ENCODE measurements at places on chromosomes 16 and 17.

- no peak overlapping the region for H3K27ac ChIP-seq
- no peak for DNase-seq
- no peaks in the 10 kb centered on the region for H3K36me3 ChIP-seq
- H3K27me3 ChIP-seq = no peaks in the 10 kb centered on the region
These were observed 130.0 kb upstream of the HS3ST2 start for GRCh38 chr16:22683730-22684573.

GRCh38 chr16:78455861-78456260 lies 356.4 kb downstream of the WWOX start:
- H3K27me3 ChIP-seq = no peaks in the 10 kb centered on the region
- H3K27ac ChIP-seq = no peak overlapping the region
- H3K4me1 ChIP-seq = no peaks in the 10 kb centered on the region
- no peak for DNase-seq
- no peaks in the 10 kb centered on the region for H3K36me3 ChIP-seq

DNA sequence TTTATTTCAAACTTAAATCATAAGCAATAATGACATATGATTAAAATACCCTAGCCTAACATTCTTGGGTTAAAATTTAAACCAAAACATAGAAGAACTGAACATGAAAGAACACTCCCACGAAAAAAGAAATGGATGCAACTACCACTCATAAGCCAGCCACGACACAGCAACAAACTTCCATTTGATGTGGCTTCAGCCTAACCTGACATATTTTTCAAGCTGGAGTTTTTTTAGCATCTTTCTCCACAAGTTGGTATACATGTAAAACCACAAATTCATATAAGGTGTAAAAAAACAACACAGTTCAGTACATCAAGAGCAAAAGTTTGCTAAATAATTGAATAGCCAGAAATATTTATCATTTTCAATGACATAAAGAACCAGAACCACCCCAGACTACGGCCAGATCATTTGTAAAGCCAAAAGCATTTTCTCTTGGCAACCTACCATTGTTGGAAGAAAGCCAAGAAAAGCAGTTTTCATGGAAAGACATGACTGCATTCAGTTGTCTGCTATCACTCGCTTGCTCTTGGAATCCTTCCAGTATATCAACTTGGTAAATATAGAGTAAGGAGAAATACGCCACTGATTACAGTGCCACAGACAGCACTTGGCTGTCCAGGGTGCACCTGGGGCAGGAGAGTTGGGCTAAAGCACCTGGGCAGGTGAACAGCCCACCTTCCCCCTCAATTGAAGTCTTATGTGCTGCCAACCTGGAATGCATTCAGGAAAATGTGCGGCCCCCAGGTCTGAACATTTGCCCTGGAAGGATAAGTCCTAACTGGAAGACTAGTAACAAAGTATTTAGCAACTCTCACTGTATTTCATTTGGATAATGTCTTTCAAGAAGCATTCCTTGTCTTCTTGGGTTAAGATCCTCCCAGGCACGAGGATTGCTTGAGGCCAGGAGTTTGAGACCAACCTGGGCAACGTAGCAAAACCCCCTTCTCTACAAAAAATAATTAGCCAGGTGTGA lies 60.5 kb downstream of the CREBBP start:
- no peaks in the 10 kb centered on the region for H3K36me3 ChIP-seq
- H3K27ac ChIP-seq = peak overlapping the region; percentile 12
- H3K27me3 ChIP-seq = no peaks in the 10 kb centered on the region
- DNase-seq = no peak
- H3K4me3 ChIP-seq = no peak overlapping the region

GRCh38 chr17:64117981-64118979 lies 11.7 kb downstream of the ERN1 start:
- no peak overlapping the region for H3K27ac ChIP-seq
- peaks cover 9% of the 10 kb centered on the region for H3K36me3 ChIP-seq
- DNase-seq = no peak

GRCh38 chr17:80219013-80219762 lies 945 bp downstream of the SGSH start:
- peak overlapping the region; percentile 87 for H3K27ac ChIP-seq
- no peaks in the 10 kb centered on the region for H3K36me3 ChIP-seq
- peaks cover 54% of the 10 kb centered on the region for H3K4me1 ChIP-seq
- DNase-seq = peak; percentile 27
- H3K27me3 ChIP-seq = no peaks in the 10 kb centered on the region
- H3K4me3 ChIP-seq = peak overlapping the region; percentile 85

DNA sequence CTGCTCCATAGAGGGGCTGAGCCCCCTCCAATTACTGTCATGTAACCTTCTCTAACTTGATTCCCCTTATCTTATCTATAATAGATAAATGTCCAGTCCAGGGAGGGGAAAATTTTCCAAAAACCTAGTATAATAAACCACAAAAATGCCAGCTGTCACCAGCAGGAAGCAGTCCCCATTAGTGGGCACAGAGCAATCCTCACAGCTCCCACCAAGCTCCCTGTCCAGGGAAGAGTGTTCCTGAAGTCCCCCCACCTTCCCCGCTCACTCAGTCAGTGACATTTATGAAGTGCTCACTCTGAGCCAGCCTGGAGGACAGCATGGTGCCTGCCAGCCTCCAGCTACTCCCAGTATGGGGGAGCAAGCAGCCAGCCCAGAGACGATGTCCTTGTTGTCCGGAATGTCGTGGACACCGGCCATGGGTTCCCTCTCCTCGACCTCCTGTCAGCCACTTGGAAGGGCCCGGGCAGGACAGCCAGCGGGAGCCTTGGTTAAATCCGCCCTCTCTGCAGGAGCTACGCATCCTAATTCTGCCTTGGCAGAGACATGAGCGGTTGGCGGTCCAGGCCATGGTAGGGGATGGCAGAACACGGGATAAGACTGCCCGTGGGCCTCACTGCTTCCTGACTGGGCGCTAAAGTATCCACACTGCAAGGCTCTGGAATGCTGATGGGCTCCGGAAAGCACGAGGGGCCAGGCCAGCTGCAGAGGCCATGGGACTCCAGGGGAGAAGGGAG lies 102.0 kb upstream of the CDH5 start:
- peaks cover 25% of the 10 kb centered on the region for H3K4me1 ChIP-seq
- no peak for DNase-seq
- no peaks in the 10 kb centered on the region for H3K36me3 ChIP-seq

DNA sequence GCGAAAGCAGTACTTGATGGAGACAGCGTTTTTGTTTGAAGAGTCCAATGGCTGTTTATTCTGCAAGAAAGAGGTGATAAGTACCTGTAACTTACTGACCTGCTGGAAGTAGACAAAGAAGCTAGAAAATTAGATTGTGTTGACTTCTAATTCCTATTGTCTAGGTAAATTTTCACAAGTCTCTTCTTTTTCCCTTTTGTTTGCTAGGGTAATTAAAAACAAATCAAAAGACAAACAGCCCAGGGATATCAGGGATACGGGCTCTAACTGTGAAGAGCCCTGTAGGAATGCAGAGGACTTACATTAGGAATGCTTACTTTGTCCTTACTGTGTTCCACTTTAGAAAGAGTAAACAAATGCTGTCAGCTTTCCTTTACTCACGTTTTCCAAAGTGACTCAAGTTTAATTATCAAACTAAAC lies 7.0 kb downstream of the PSME3IP1 start:
- no peaks in the 10 kb centered on the region for H3K4me1 ChIP-seq
- no peaks in the 10 kb centered on the region for H3K36me3 ChIP-seq
- H3K27ac ChIP-seq = no peak overlapping the region
- no peaks in the 10 kb centered on the region for H3K27me3 ChIP-seq
- H3K4me3 ChIP-seq = no peak overlapping the region

DNA sequence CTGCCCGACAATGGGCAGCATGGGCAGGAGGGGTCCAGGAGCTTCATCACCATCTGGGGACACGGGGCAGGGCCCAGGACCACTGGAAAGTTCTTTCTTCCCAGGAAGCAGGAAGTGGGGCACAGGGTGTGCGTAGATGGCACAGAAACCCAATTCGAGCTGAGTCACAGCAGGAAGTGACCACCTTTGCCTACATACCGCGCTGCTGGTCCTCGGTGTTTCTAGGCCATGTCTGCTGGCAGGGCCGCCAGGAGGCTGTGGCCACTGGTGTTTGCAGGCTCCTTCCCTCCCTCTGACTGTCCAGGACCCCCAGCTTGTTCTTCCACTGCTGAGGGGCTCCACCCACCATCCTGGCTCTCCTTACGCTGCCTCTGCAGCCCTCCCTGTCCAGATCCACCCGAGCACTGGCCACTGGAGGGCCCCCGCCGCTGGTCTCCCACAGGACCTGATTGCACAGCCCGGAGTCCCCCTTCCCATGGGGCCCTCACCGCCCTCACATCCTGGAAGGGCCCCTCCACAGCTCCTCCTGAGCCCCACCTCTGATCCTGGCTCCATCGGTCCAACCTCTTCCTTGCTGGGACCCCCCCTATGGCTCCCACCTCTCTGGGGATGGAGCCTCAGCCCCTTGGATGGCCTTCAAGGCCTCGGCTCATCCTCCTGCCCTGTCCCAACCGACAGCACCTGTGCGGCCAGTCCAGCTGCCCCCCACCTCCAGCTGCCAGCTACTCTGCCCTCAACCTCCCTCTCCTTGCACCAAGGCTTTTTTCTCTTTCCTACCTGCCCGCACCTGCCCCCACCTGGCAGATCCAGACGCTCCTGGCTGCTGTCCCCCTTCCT lies 14.5 kb upstream of the RASD1 start:
- H3K4me3 ChIP-seq = no peak overlapping the region
- no peaks in the 10 kb centered on the region for H3K36me3 ChIP-seq
- peaks cover 44% of the 10 kb centered on the region for H3K4me1 ChIP-seq
- no peaks in the 10 kb centered on the region for H3K27me3 ChIP-seq
- no peak overlapping the region for H3K27ac ChIP-seq
- DNase-seq = no peak

DNA sequence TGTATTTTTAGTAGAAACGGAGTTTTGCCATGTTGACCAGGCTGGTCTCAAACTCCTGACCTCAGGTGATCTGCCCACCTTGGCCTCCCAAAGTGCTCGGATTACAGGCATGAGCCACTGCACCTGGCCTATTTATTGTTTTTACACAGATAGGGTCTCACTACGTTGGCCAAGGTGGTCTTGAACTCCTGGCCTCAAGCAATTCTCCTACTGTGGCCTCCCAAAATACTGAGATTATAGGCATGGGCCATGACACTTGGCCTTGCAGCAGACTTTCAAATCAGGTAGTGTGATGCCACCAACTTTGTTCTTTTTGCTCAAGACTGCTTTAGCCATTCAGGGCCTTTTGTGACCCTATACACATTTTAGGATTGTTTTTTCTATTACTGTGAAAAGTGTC lies 61.7 kb upstream of the INTS2 start:
- no peaks in the 10 kb centered on the region for H3K27me3 ChIP-seq
- H3K4me3 ChIP-seq = no peak overlapping the region
- H3K36me3 ChIP-seq = no peaks in the 10 kb centered on the region
- DNase-seq = no peak
- no peak overlapping the region for H3K27ac ChIP-seq

- H3K27ac ChIP-seq = peak overlapping the region; percentile 77
- no peaks in the 10 kb centered on the region for H3K27me3 ChIP-seq
- H3K4me3 ChIP-seq = no peak overlapping the region
- DNase-seq = no peak
- H3K36me3 ChIP-seq = peaks cover 14% of the 10 kb centered on the region
These were observed 91.1 kb downstream of the SMG6 start for GRCh38 chr17:2212400-2212981.

DNA sequence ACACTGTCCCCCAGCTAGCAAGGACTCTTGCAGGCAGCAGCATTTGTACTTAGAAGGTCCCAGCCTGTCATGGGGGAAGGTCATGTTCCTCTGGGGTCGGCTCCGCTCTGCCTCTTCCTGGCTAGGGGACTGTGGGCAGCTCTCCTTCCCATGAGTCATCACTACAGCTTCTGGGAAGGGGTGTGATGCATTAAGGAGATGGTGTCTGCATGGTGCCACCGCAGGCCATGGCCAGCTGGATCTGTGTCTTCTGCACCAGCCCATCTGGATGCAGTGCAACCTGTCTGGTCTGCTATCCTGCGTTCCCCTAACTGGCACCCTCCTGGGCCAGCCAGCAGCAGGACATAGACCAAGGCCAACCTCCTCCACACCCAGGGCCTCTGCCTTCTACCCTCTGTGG lies 6.3 kb downstream of the STARD3 start:
- peaks cover 76% of the 10 kb centered on the region for H3K4me1 ChIP-seq
- no peak overlapping the region for H3K4me3 ChIP-seq
- H3K27ac ChIP-seq = no peak overlapping the region
- H3K36me3 ChIP-seq = peaks cover 28% of the 10 kb centered on the region
- DNase-seq = no peak

- no peaks in the 10 kb centered on the region for H3K36me3 ChIP-seq
- peaks cover 8% of the 10 kb centered on the region for H3K4me1 ChIP-seq
- DNase-seq = no peak
- H3K27me3 ChIP-seq = no peaks in the 10 kb centered on the region
These were observed 29.5 kb downstream of the RNF43 start for GRCh38 chr17:58387834-58388233.

DNA sequence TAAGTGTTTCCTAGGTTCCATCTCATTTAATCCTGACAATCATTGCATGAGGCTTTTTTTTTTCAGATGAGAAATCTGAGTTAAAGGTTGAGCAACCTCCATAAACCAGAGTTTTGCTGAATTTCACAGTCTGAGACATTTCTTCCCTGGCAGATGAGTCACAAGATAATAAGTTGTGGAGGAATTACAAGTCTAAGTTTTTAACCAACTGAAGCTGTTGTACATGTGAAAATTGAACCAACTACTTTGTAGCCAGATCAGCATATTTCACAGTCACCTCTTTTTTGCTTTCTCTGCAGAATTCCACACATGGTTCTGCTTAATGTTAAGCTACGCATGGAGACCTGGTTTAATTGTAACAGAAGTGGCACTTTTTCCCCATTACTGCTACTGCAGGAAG lies 765.6 kb downstream of the CDH11 start:
- H3K36me3 ChIP-seq = no peaks in the 10 kb centered on the region
- no peak overlapping the region for H3K27ac ChIP-seq
- no peak overlapping the region for H3K4me3 ChIP-seq

DNA sequence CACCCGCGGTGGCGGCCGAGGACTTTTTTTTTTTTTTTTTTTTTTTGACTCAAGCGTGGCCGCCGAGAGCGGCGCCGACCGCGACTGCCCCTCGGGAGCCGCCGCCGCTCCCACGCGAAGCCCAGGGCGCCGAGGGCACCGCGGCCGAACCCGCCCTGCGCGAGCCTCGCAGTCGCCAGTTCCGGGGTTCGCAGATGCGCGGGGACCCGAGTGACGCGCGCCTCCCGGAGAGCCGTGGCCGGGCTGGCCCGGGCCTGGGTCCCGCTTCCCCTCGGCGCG lies 1.1 kb downstream of the METRNL start:
- peaks cover 42% of the 10 kb centered on the region for H3K27me3 ChIP-seq
- peak overlapping the region; percentile 91 for H3K4me3 ChIP-seq
- peak overlapping the region; percentile 89 for H3K27ac ChIP-seq
- DNase-seq = no peak
- H3K36me3 ChIP-seq = no peaks in the 10 kb centered on the region
- peaks cover 74% of the 10 kb centered on the region for H3K4me1 ChIP-seq

GRCh38 chr17:51846566-51846965 lies 311.9 kb downstream of the CA10 start:
- no peak overlapping the region for H3K4me3 ChIP-seq
- no peak overlapping the region for H3K27ac ChIP-seq
- no peaks in the 10 kb centered on the region for H3K36me3 ChIP-seq
- no peaks in the 10 kb centered on the region for H3K27me3 ChIP-seq

GRCh38 chr16:86925067-86925791 lies 346.9 kb downstream of the FOXL1 start:
- no peaks in the 10 kb centered on the region for H3K36me3 ChIP-seq
- H3K4me1 ChIP-seq = no peaks in the 10 kb centered on the region
- H3K4me3 ChIP-seq = no peak overlapping the region
- H3K27ac ChIP-seq = no peak overlapping the region
- H3K27me3 ChIP-seq = no peaks in the 10 kb centered on the region
- no peak for DNase-seq

GRCh38 chr16:5466551-5466950 lies 369.0 kb upstream of the EEF2KMT start:
- no peaks in the 10 kb centered on the region for H3K4me1 ChIP-seq
- no peak for DNase-seq
- H3K27ac ChIP-seq = no peak overlapping the region
- no peaks in the 10 kb centered on the region for H3K27me3 ChIP-seq
